ENCODE measurements at places on chromosomes 4 and X.

DNA sequence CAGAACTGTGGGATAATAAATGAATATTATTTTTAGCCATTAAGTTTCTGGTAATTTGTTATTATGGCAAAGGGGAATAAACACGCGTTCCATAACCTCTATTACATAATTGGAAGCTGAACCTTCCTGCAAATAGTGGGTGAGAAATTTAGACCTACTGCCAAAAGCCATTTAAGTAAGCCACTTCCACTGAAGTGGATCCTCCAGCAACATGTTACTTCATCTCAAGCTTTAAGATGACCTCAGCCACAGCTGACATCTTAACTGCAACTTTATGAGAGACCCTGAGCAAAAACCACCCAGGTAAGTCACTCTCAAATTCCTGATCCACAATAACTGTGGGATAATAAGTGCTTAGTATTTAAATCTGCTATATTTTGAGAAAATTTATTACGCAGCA, 1048.6 kb downstream of the FAM133A start:
- no peak for DNase-seq

DNA sequence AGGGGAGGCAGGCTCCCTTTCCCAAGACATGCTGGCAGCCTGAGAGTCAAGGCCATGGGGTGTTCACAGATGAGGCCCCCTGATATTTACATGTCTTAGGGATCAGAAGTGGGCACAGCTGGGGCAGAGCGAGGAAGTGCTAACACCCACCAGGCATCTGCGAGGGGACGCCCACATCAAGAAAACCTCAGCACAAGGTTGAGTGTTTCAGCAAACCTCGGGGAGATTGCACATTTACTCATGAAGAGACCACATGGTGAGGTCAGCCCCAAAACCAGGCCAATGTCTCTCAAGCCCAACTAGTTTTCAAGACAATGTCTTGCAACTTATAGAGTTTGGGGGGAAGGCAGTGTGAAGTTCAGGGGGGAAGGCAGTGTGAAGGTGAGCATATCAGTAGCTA, 55.2 kb downstream of the CLNK start:
- DNase-seq = no peak

GRCh38 chr4:114780205-114780604, 181.6 kb downstream of the UGT8 start:
- DNase-seq = peak; percentile 32

DNA sequence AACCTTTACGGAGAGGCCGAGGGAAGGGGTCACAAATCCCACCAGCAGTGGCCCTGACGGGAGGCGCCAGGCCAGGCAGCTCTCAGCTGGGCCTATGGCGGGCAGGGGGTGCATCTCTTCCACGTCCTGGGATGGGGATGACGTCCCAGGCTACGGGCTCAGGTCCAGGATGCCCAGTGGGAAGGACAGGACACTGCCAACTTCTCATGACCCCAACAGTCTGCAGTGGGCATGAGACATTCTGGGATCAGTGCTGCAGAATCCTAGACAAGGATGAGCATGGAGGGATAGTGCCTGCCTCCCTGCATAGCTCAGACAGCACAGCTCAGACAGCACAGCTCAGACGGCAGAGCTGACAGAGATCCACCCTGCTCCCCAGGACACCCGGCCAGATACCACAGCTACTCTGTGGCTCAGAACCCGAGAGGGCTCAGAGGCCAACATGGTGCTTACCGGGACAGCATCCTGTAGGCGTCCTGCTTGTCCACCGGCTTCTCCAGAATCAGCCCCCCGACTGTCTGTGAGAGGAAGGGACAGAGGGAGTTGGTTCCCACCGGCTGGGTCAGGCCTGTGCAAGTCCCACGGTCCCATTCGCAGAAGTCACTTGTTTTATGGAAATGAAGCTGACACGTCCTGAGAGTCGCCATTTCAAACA, 17.3 kb downstream of the ASMTL start:
- no peak for DNase-seq

GRCh38 chr4:3407930-3408792, 33.6 kb upstream of the HGFAC start:
- DNase-seq = no peak

- DNase-seq = no peak
Observed at GRCh38 chr4:148454835-148455234, 12.6 kb upstream of the NR3C2 start.

DNA sequence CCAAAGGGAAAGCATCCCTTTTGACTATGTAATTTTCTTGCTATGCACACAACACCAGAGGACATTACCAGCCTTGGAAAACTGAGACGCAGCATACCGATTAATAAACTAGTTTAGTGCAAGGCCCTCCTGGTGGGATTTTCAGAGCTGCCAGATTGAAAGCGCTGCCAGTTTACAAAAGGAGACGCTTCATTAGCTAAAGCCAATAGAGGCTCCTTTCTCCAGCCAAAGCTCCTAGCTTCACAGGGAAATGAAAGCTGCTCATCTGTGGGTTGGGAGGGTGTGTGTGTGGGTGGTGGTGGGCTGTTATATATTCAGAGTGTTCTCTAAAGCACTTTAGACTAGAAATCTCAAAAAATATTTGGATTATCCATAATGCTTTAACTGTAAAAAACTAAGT, 32.4 kb downstream of the SPANXN4 start:
- DNase-seq = no peak

DNA sequence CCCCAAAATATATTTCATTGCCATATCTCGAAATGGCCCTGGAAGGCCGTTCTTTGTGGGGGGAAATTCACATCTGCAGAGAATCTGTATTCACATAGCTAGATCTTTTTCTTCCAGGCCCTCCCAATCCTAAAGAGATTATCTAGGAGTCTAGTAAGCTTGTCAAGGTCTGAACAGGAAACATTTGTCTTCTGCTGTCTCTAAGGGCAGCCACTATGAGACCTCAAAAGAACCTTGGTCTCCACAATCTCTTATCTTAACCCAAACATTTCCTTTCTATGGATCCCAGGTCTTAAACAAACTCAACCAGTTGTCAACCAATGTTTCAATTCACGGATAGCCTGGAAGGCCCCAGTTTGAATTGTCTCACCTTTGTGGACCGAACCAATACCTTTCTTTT, 45.0 kb downstream of the CRLF2 start:
- DNase-seq = peak; percentile 6

- no peak for DNase-seq
Observed at GRCh38 chr4:37827030-37827685, 672 bp downstream of the PGM2 start.

- DNase-seq = peak; percentile 93
Observed at GRCh38 chr4:86981789-86982188, 47.0 kb downstream of the AFF1 start.

DNA sequence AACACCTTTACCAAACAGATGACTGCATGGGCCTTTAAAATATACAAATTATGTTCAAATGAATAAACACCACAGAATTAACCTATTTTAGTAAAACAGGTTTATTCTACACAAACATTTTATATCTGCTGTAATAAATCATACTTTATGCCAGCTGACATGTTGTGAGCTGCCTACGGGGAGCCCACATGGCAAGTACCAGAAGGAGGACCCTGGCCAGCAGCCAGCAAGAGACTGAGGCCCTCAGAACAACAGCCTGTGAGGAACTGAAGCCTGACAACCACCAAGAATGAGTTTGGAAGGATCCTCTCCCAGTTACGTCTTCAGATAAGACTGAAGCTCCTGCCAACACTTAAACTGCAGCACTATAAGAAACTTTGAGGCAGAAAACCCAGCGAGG, 377.0 kb downstream of the PDGFC start:
- no peak for DNase-seq

DNA sequence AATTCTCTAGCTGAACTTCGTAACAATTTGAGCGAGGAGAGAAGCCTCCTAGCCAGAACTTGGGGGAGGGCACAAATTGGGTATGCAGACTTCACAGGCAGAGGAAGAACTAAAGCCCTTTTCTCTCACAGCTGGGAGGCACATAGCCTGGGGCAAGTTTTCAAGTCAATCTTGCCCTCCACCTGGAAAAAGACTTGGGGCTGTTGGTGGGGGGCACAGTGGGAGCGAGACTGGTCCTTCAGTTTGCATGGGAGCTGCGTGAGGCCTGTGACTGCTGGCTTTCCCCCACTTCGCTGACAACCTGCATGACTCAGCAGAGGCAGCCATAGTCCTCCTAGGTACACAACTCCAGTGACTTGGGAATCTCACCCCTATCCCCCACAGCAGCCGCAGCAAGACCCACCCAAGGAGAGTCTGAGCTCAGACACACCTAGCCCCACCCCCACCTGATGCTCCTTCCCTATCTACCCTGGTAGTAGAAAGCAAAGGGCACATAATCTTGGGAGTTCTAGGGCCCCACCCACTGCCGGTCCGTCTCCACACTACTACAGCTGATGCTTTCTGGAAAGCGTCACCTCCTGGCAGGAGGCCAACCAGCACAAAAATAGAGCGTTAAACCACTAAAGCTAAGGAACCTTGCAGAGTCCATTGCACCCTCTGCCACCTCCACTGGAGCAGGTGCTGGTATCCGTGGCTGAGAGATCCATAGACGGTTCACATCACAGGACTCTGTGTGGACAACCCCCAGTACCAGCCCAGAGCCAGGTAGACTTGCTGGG, 160.8 kb downstream of the CBLL2 start:
- no peak for DNase-seq

DNA sequence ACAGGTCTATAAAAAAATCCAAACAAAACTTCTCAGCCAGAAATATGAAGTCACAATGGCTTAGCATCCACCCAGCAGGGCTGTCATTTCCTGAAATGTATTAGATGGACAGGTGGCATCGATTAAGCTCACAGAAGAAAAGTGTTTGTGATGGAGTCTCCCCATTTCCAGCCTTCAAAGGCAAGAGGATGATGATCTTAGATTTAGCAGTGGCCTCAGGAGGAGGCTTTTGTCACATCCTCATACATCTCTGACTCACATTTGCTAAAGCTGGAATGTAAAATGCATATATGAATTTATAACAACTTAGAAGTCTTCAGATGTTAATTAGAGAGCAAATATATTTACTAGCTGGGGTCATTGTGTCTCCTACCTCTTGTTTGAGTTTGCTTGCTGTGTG, 441.9 kb downstream of the SPRY1 start:
- DNase-seq = no peak

- no peak for DNase-seq
Observed at GRCh38 chrX:148582353-148582752, 81.9 kb downstream of the AFF2 start.

DNA sequence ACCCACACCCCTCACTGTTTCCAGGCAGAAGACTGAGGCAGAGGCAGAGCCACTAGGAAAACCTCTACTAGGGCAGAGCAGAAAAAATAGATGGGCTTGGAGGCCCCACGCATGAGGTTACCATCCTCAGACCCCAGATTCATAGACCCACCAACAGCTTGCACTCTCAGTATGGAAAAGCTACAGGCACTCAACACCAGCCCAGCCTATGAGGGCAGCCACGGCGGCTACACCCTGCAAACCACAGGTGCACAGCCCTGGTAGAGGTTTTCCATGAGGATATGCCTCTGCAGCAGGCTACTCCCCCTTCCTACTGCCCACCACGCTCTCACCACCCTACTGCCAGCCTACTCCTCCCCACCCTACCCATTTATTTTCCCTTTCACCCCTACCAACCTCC, 235.1 kb downstream of the CWH43 start:
- DNase-seq = no peak

- DNase-seq = no peak
Observed at GRCh38 chr4:126869967-126870366, 762.8 kb upstream of the INTU start.

- DNase-seq = no peak
Observed at GRCh38 chrX:48530736-48531135, 8.8 kb upstream of the TBC1D25 start.

DNA sequence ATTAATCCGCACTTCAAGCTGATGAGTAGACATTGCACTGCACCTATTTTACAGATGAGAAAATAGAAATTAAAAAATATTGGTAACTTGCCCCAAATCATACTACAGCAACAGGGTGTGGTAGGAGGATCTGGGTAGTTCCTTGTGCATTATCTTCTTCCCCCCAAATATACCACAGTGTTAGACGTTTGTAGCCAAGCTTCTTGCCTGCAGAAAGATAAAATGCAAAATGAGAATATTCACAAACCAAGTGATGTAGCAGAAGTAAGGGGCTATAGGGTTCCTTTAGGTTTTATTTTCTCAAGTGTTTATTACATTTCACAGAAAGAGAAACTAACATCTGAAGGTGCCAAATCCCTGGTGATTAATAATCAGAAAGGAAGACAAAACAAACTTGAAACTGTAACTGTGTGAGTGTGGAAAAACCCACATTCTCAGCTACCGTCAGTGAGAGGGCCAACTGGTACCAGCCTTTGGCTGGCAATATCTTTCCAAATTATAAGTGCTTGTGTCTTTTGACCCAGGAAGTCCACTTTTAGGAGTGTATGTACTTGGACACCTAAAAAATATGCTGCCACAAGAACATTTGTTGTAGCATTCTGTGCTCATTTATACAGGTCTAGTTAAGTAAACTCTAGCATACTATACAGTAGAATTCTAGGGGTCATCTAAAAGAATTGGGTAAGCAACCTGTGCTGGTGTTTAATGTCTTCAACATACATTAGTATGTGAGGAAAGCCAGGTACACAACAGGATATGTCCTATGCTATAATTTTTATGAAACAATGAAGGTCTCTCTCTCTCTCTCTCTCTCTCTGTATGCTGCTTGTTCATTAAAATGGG, 6.7 kb upstream of the CD38 start:
- DNase-seq = peak; percentile 44

DNA sequence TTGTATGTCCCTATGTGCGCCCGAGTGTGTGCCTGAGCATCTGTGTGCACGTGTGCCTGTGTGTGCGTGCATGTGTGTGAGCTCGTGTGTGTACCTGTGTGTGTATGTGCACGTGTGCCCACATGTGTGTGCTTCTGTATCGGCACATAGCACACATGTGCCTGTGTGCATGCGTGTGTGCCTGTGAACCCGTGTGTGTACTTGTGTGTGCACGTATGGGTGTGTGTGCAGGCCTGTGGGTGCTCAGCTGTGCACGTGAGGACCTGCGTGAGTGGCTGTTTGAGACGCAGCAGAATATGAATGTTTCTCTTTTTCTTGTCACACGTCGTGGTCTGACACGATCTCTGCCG, 4.3 kb downstream of the AKAP17A start:
- DNase-seq = no peak

DNA sequence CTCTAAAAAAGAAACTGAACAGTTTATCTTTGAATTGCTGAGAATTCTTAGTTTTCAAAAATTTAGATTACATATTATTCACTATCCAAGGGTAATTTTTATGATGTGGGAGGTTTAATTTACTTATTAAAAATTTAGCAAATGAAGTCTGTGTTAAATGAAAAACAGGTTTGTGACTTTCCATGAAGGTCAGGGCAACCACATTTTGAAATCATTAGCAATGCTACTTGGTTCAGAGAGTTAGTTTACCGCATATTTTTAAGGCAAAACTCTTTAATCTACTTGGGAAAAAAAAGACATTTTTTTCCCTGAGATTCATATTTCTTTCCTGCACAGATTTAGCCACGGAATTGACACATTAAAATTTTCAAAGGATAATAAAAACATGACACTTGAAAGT, 37.3 kb upstream of the PRSS12 start:
- no peak for DNase-seq

DNA sequence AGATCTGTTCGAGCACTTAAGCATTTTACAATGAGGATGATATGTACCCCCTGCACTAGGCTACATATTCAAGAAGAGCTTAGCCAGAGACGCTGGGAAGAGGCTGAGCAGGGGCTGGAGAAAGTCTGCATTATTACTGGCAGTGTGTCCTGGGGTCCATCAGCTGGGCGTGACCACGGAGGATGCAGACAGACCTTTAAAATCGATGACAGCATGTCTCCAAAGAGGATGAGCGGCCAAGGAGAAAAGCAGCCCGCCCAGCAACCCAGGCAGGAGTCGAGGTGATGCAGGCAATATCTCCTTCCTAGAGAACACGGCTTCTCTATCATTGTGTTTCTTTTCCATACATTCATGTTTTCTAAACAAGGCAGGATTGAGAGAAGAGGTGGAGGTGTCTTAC, 300.7 kb downstream of the USP46 start:
- no peak for DNase-seq

GRCh38 chrX:39811376-39811775, 286.4 kb downstream of the BCOR start:
- no peak for DNase-seq
